ENCODE measurements at places on chromosomes 1 and 21.
A peak's percentile ranks its signal among the peaks of the same experiment; 100 is the strongest.

- peak; percentile 71 for DNase-seq
Observed at GRCh38 chr1:19374083-19374801, 62.1 kb downstream of the SLC66A1 start.

DNA sequence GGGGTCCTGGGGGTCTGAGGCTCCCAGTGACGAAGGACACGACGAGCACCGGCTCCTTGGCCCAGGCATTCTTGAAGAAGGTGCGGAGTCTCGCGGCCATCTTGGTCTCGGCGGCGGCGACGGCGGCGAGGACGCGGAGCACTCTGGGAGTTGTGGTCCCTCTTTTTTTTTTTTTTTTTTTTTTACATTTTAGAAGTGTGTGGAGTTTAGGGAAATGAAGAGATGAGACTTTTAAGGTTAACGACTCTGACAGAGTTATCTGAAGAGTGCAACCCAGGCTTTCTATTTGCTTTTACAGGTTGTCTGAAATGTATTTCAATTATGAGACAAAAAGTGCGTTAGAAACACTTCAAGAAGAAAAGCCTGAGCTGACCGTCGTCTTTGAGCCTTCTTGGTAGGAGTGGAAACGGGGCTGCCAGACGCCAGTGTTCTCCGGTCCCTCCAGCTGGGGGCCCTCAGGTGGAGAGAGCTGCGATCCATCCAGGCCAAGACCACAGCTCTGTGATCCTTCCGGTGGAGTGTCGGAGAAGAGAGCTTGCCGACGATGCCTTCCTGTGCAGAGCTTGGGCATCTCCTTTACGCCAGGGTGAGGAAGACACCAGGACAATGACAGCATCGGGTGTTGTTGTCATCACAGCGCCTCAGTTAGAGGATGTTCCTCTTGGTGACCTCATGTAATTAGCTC lies 9.7 kb downstream of the OR2B11 start:
- no peak for DNase-seq

DNA sequence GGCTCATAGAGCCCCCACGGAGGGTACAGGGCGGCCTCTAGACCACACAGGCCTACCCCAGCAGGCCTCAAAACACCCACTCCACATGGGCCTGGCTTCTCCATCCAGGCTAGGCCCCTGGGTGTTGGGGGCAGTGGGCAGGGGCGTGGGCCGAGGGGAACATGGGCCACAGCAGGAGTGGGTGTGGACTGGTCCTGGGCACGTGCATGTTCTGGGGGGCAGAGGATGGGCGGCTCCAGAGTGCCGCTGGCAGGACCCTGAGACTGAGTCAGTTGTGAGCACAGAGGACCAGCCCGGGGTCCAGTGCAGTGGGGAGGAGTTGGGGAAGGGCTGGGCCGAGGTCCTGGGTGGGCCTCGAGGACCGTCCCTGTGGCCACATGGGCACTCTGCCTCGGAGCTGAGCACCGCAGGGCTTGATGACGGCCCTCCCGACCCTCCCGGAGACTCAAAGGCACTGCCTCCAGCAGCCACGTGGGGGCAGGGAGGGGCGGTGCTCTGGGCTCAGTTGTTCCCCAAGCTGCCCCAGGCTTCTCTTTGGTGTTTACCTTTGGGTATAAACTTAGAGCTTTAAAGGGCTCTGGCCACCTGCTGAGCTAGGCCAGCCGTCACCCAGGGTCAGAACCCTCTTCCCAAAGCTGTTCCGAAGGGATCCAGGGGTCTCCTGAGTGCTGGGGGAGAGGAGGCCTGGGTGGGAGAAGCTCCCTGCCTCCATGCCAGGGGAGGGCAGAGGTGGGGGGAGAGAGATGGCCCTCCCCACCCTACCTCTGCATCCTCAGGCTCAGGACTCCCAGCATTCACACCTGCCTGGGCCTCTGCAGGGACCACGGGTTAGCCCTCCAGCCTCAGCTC lies 79.9 kb downstream of the MORN1 start:
- peak; percentile 74 for DNase-seq

DNA sequence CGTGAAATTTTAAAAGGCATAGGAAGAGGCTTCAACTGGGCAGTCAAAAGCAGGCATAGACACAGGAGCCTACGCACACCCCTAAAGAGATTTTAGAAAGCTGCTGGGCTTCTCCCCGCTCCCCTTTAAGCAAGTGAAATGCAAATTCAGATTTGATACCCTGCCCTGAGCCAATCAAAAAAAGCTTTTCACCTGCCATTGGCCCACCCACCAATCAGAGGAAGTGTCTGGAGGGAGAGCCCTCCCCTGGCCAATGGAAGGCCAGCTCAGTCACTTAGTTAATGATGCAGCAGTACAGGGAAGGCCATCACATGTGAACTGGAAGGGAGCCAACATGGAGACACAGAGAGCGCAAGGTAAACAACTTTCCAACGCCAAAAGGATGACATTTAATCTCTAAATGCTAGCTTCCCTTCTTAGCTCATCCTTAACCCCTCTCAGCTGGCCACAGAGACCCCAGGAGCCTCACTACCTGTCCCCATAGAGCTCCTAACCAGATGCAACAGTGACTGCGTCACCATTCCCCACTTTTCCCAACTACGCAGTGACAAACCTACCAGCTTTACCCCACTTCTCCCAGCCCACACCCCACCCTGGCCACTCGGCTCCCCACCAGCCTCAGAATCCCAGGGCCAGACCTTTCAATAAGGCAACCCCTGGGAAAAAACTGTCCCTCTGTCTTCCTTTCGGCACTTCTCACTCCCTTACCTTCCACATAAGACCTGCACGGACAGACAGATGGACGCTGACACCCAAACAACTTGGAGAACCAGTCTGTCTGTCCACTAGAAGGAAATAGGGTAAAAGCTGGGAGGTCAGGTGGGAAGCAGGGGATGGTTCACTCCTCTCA lies 71.0 kb downstream of the CD46 start:
- DNase-seq, result peak; percentile 98

- no peak for DNase-seq
Observed at GRCh38 chr1:151130987-151131586, 15.3 kb downstream of the SEMA6C start.

- DNase-seq, result no peak
Observed at GRCh38 chr1:214505134-214505533, 46.3 kb downstream of the PTPN14 start.

GRCh38 chr21:36881228-36881627 lies 85.2 kb downstream of the HLCS start:
- DNase-seq, result no peak

- no peak for DNase-seq
Observed at GRCh38 chr1:184620469-184620868, 134.2 kb downstream of the EDEM3 start.

GRCh38 chr1:33364565-33364918 lies 43.6 kb upstream of the A3GALT2 start:
- no peak for DNase-seq

All from Karpas-422 (cell line).